PC-3 (cell line): ENCODE measurements at places on chromosomes 7 and 10. TPM values are rescaled to one million over a fixed set of nuclear protein-coding genes. Genes with fewer than 3 reads are reported as not detected.
A peak's percentile ranks its signal among the peaks of the same experiment; 100 is the strongest.

- no peak overlapping the region for H3K27ac ChIP-seq
- no peak for DNase-seq
- peaks cover 28% of the 10 kb centered on the region for H3K27me3 ChIP-seq
- H3K36me3 ChIP-seq, result no peaks in the 10 kb centered on the region
- no peaks in the 10 kb centered on the region for H3K4me1 ChIP-seq
- no peak overlapping the region for H3K4me3 ChIP-seq
Measured at GRCh38 chr10:51052163-51052562, 22.1 kb upstream of the PRKG1 start.

DNA sequence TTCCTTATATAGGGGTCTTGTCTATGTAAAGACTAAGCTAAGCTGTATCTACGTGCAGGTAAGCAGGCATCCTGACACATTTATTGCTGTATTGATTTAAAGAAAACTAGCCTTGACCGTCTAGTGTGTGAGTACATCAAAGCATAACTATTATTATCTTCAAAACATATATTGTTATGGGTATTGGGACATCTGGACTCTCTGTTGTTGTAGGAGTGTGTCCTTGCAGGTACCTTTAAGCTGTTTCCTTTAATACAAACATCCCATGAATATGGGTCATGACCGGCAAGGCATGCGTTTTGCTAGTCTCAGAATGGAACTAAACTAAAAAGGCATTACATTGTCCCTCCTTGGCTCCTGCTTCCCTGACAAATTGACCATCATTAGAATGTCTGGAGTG lies 35.1 kb upstream of the AKR1E2 start:
- no peak for DNase-seq
- 0 out of 2 replicates have a peak, but pooled peaks cover 4% of the 10 kb centered on the region for H3K4me1 ChIP-seq

DNA sequence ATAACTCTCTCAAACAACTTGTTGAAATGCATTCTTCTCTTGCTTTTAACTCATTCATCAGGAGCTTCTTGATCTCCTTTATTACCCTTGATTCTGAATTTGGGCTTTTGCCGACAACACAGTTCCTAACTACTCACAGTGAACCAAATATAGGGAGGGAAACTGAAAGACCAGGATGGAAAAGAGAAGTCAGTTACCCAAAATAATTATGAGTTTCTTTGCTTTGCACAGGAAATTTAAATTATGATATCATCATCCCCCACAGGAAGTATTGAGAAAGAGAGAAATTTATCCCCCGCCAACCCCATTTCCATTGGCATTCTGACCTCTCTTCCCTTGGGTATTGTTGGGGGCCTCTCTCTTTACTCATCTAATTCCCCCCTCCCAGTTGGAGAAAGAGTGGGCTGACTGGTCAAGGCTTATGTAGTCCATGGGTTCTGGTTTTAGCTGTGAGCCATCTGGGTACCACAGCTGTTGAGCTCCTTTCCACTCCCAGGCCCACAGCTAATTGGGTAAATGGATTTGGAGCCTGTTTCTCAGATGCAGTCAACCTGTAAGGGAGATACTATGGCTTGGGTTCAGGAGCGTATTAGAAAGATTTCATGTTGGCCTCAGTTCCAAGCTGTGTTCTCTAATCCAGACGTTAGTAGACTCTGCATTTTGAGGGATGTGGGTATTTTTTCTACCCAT lies 109.0 kb downstream of the FZD1 start:
- no peaks in the 10 kb centered on the region for H3K4me1 ChIP-seq
- no peaks in the 10 kb centered on the region for H3K36me3 ChIP-seq
- H3K27me3 ChIP-seq, result no peaks in the 10 kb centered on the region; the same call in 1 of the 2 replicates
- DNase-seq, result no peak
- no peak overlapping the region for H3K27ac ChIP-seq
- no peak overlapping the region for H3K4me3 ChIP-seq

DNA sequence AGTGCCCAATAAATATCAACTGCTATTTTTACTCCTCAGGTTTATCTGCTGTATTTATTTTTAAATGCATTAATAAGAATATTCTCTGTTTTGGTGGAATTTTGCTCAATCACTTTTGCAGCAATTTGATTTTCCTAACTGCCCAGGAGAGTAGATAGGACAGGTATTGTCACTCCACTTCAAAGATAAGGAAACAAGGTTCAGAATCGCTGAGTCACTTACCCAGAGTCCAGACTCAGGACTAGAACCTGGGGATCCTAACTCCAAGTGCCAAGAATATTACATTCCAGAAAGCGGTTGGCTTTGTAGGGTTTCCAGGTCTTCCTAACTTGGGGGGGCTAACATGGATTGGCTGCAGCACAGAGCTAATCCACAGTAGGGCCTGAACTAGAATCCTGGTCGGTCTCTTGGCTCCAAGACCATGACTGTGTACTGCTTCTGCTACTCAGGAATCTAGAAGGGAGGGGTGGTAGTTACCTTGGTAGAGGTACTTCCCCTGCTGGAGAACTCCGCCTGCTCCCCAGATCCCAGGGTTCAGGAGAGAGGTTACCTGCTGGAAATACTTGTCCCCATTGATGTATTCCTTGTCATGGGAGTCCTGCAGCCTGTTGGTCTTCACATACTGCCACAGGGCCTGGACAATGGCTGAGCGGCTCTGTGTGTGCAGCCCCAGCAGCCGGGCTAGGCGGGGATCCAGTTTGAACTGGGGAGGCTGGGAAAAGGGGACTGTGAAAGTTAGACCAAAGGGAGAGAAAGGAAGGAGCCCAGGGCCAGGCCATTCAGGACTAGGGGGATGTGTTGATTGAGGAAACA lies 7.3 kb downstream of the SMARCD3 start:
- H3K4me1 ChIP-seq, result no peaks in the 10 kb centered on the region
- no peak overlapping the region for H3K4me3 ChIP-seq
- DNase-seq, result no peak

DNA sequence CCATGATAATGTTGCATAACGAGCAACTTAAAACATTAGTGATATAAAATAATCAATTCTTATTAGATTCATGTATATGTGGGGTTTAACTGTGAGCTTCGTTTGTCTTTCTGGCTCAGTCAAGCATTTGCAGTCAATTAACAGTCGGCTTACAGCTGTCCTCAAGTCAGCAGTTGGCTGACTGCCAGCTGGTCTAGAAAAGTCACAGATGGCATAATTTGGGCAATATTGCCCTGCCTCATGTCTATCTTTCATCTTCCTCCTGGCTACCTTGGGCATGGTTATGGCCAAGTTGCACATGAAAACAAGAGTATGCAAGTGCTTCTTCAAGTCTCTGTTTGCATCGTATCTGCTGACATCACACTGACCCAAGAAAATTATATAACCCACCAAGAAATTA lies 186.1 kb upstream of the ZWINT start:
- no peaks in the 10 kb centered on the region for H3K36me3 ChIP-seq
- H3K4me3 ChIP-seq, result no peak overlapping the region
- no peak for DNase-seq
- no peak overlapping the region for H3K27ac ChIP-seq
- H3K27me3 ChIP-seq, result no peaks in the 10 kb centered on the region

- no peaks in the 10 kb centered on the region for H3K27me3 ChIP-seq
- no peak for DNase-seq
- no peak overlapping the region for H3K4me3 ChIP-seq
- H3K36me3 ChIP-seq, result no peaks in the 10 kb centered on the region
- no peaks in the 10 kb centered on the region for H3K4me1 ChIP-seq
Measured at GRCh38 chr10:7033031-7033430, 377.8 kb downstream of the SFMBT2 start.

- no peaks in the 10 kb centered on the region for H3K36me3 ChIP-seq
- no peak overlapping the region for H3K27ac ChIP-seq
- no peaks in the 10 kb centered on the region for H3K27me3 ChIP-seq
- no peak overlapping the region for H3K4me3 ChIP-seq
- H3K4me1 ChIP-seq, result no peaks in the 10 kb centered on the region
Measured at GRCh38 chr7:98514211-98515031, 102.7 kb upstream of the NPTX2 start.

- no peaks in the 10 kb centered on the region for H3K4me1 ChIP-seq
- no peaks in the 10 kb centered on the region for H3K27me3 ChIP-seq
- H3K36me3 ChIP-seq, result no peaks in the 10 kb centered on the region
- H3K4me3 ChIP-seq, result no peak overlapping the region
- no peak overlapping the region for H3K27ac ChIP-seq
Measured at GRCh38 chr10:17764142-17764541, 12.1 kb downstream of the TMEM236 start.

GRCh38 chr7:86969865-86970264 lies 89.6 kb downstream of the ELAPOR2 start:
- H3K4me3 ChIP-seq, result no peak overlapping the region
- no peaks in the 10 kb centered on the region for H3K27me3 ChIP-seq
- H3K27ac ChIP-seq, result no peak overlapping the region
- no peak for DNase-seq
- H3K4me1 ChIP-seq, result 0 out of 2 replicates have a peak, but pooled peaks cover 7% of the 10 kb centered on the region

- H3K27ac ChIP-seq, result peak overlapping the region; percentile 93
- H3K27me3 ChIP-seq, result no peaks in the 10 kb centered on the region
- peak overlapping the region; percentile 47; the same call in 1 of the 2 replicates for H3K4me3 ChIP-seq
- H3K4me1 ChIP-seq, result peaks cover 20% of the 10 kb centered on the region
Measured at GRCh38 chr10:3226960-3227744, 54.6 kb upstream of the PITRM1 start.

DNA sequence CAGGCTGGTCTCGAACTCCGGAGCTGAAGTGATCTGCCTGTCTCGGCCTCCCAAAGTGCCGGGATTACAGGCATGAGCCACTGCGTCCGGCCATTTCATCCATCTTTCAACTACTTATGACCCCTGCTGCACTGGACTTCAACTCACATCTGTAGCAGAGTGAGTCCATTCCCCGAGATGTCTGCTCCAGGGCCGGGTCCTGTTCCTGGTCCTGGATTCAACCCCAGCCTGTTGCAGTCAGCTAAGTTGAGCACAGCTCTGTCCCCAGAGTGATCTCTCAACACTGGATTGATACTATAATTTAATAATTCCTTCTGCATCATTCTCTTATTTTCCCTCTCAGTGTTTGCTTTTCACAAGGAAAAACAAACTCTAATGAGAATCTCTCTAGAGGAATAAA lies 25.8 kb downstream of the PRTFDC1 start:
- H3K27me3 ChIP-seq, result no peaks in the 10 kb centered on the region
- no peak overlapping the region for H3K4me3 ChIP-seq
- H3K36me3 ChIP-seq, result no peaks in the 10 kb centered on the region
- no peak overlapping the region for H3K27ac ChIP-seq
- no peak for DNase-seq

GRCh38 chr10:52993109-52993508 lies 220.5 kb upstream of the MBL2 start:
- no peak for DNase-seq
- no peak overlapping the region for H3K4me3 ChIP-seq
- H3K27ac ChIP-seq, result no peak overlapping the region
- no peaks in the 10 kb centered on the region for H3K4me1 ChIP-seq
- no peaks in the 10 kb centered on the region for H3K36me3 ChIP-seq
- H3K27me3 ChIP-seq, result no peaks in the 10 kb centered on the region

DNA sequence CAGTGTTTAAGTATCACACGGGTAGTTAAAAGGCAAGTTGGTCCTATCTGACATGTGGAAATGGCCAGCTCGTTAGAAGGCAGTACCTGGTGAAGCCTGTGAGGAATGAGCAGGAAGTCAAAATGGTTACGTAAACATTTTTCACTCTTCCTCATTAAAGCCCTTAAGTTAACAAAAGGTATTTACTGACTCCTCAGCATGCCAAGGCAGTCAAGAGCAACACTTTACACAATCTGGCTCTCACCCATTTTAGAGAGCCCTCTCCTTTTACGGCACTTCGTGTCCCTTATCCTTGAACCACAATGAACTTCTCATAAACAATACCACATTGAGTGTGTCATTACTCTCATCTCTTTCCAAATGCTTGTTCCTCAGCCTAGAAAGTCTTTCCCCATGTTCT lies 11.0 kb upstream of the RSBN1L start:
- no peaks in the 10 kb centered on the region; the same call in 1 of the 2 replicates for H3K36me3 ChIP-seq
- H3K27me3 ChIP-seq, result no peaks in the 10 kb centered on the region
- no peak overlapping the region for H3K4me3 ChIP-seq
- H3K4me1 ChIP-seq, result peaks cover 37% of the 10 kb centered on the region
- peak; percentile 67 for DNase-seq

DNA sequence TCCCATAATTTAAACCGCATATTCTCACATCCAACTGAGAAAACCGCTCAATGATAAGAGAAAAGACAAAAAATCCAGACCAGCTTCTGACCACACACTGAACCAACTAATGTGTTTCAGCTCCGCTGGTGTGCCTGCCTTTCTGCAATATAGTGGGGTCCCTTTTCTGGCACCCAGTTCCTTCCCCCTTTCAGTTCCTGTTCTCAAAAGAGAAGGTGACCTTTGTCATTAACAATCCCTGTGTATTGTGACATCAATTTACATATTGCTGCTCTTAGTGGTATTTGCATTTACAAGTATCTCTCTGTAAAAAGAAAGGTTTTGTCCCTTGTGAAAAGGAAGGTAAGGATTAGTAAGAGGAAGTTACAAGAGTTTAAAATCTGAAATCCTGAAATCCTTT lies 1.4 kb downstream of the PPP1R17 start:
- no peaks in the 10 kb centered on the region for H3K4me1 ChIP-seq
- no peak overlapping the region for H3K27ac ChIP-seq
- no peak for DNase-seq
- no peaks in the 10 kb centered on the region for H3K36me3 ChIP-seq
- H3K27me3 ChIP-seq, result peaks cover 98% of the 10 kb centered on the region

GRCh38 chr10:718143-718700 lies 28.8 kb upstream of the DIP2C start:
- H3K27me3 ChIP-seq, result no peaks in the 10 kb centered on the region
- no peaks in the 10 kb centered on the region for H3K4me1 ChIP-seq
- no peak for DNase-seq

- H3K4me1 ChIP-seq, result no peaks in the 10 kb centered on the region
- no peak overlapping the region for H3K27ac ChIP-seq
- H3K4me3 ChIP-seq, result no peak overlapping the region
- no peak for DNase-seq
Measured at GRCh38 chr7:159272739-159273138, 128.1 kb upstream of the VIPR2 start.

DNA sequence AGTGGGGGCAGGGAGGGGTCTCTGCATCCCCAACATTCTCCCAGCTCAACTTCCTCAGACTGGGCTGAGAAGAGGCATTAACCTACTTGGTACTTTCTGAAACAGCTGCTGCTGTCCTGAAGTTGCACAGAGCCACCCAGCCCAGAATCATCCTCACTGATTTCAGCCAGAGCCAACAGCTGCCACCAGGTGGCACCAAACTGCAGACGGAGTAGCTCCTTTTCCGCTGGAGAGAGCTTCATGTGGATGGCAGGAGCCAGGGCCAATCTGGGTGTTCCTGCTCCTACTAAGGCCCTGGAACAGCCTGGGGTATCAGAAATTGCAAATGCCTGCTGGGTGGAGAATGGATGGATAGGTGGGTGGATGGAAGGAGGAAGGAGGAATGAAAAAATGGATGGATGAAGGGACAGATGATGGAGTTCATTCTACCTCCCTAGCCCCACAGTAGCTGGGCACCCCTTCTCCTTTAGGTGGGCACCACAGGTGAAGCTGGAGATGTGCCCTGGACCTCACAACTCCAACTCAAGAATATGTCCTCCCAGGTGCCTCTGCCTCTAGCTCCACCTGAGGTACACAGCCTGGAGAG lies 11.8 kb upstream of the DRGX start:
- peak; percentile 99 for DNase-seq

- H3K27ac ChIP-seq, result peak overlapping the region; percentile 33
- H3K4me3 ChIP-seq, result no peak overlapping the region
- H3K4me1 ChIP-seq, result peaks cover 24% of the 10 kb centered on the region
- H3K27me3 ChIP-seq, result no peaks in the 10 kb centered on the region
Measured at GRCh38 chr7:48300301-48300700, 129.0 kb downstream of the ABCA13 start.

GRCh38 chr7:33232632-33233145 lies 103.3 kb downstream of the BBS9 start:
- H3K36me3 ChIP-seq, result no peaks in the 10 kb centered on the region
- no peak overlapping the region for H3K4me3 ChIP-seq
- no peaks in the 10 kb centered on the region for H3K27me3 ChIP-seq
- H3K27ac ChIP-seq, result no peak overlapping the region
- no peaks in the 10 kb centered on the region for H3K4me1 ChIP-seq

Gene TMEM140
- total RNA-seq, result 0.52 TPM in 1 of 2 replicates, not detected in the other

Gene LRRC18
- not detected in 2 replicates for total RNA-seq

Gene KCNK18
- not detected in 2 replicates for total RNA-seq

Gene CLCN1
- total RNA-seq, result 0.55 and 0.69 TPM in 2 replicates

Gene FKBP14
- total RNA-seq, result 9.0 and 10.1 TPM in 2 replicates

Gene STX1A
- total RNA-seq, result 145 and 163 TPM in 2 replicates

Gene OPN1SW
- total RNA-seq, result not detected in 2 replicates
